ENCODE measurements at places on chromosomes 1 and 21.

GRCh38 chr1:119784191-119784781 is 15.6 kb upstream of the HMGCS2 start:
- peak; percentile 59 for DNase-seq

DNA sequence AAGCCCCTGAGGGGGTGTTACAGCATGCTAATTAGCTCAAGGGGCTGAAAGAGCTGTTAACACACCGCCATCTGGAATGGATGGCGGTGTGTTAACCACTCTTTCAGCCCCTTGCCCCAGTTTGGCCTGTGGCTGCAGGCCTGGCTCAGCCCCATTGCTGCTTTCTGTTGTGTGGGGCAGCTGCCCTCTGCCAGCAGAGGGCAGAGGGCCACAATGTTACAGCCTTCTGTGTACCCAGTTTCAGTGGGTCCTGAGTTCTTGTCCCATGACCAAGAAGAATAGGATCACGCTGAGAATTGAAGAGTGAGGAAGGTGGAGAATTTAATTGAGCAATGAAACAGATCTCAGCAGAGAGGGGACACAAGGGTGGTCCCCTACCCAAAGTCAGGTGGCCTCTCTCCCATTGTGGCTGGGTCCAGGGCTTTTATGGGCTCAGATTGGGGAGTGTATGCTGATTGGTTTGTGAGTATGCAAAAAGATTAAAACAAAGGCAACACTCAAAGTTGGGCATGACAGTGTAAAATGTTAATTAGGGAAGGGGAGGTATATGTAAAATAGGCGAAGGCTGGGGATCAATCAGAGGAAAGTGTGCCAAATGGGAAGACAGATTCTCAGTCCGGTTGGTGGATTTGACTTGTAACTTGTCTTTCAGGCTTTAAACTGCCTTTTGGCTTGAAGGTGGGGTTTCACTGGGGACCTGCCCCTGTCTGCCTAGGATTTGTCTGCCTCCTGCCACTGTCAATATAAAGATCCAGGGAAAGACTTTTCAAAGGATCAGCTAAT is 142.2 kb downstream of the RABGAP1L start:
- DNase-seq = no peak

GRCh38 chr1:211126622-211127021 is 7.3 kb downstream of the KCNH1 start:
- no peak for DNase-seq

- DNase-seq = no peak
Observed at GRCh38 chr1:233656687-233657086, 42.8 kb downstream of the KCNK1 start.

- no peak for DNase-seq
Observed at GRCh38 chr1:226870026-226870400, 403 bp upstream of the PSEN2 start.

DNA sequence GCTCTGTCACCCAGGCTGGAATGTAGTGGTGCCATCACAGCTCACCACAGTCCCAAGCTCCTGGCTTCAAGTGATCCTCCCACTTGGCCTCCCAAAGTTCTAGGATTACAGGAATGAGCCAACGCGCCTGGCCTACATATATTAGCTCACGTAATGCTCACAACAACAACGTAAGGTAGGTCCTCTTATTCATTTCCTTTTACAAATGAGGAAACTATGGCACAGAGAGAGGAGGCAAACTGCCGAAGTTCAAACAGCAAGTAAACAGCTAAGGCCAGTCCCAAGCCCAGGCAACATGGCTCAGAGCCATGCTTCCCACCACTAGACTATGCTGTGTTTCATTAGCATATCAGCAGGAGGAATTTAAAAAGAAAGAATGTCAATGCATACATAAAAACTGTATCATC is 284.4 kb downstream of the VAV3 start:
- DNase-seq = no peak

DNA sequence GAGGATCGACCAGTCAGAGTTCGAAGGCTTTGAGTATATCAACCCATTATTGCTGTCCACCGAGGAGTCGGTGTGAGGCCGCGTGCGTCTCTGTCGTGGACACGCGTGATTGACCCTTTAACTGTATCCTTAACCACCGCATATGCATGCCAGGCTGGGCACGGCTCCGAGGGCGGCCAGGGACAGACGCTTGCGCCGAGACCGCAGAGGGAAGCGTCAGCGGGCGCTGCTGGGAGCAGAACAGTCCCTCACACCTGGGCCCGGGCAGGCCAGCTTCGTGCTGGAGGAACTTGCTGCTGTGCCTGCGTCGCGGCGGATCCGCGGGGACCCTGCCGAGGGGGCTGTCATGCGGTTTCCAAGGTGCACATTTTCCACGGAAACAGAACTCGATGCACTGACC is 9.6 kb downstream of the FAAP20 start:
- DNase-seq = no peak

DNA sequence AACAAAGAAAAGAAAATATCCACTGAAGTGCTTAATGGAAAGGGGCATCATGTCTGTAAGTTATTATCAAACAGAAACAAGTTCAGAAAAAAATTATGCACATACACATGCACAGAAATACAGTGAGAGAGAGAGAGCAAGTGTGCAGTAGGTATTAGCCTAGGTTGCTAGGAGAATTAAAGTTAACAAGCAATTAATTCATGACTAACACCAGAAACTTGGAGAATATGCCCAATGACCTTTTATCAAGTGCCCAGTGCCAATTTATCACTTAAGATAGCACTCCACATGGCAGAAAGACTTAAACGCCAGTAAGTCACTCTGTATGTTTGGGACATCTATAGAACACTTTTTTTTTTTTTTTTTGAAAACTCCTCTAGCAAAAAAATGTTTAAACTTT is 56.2 kb upstream of the SLC16A1 start:
- no peak for DNase-seq

DNA sequence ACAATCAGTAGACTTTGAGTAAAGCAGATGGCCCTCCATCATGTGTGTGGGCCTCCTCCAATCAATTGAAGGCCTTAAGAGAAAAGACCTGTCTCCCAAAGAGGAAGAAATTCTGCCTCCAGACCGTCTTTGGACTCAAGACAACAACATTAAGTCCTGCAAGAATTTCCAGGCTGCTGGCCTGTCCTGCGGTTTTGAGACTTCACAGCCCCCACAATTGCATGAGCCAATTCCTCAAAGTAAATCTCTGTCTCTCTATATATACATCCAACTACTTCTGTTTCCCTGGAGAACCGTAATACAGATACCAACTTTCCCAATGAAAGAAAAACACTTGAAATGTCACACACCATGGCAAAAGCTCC is 16.4 kb downstream of the REG4 start:
- DNase-seq = no peak

DNA sequence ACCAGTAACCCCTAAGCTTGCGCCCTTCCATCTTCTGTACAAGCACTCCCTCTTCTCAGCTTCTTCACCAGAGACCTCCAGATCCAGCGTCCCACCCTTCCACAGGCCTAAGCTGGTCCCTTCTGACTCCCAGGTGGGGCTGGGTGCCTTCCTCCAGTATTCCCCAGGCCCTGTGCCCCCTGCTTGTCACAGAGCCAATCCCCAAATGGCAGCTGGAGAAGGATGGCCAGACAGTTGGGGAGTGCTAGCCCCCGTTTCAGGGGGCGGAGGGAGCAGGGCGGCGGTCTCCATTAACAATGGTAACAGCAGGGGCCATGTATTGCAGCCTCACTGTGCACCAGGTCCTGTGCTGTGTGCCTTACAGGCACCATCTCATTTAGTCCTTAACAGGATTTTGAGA is 85.7 kb downstream of the KCNN3 start:
- no peak for DNase-seq

DNA sequence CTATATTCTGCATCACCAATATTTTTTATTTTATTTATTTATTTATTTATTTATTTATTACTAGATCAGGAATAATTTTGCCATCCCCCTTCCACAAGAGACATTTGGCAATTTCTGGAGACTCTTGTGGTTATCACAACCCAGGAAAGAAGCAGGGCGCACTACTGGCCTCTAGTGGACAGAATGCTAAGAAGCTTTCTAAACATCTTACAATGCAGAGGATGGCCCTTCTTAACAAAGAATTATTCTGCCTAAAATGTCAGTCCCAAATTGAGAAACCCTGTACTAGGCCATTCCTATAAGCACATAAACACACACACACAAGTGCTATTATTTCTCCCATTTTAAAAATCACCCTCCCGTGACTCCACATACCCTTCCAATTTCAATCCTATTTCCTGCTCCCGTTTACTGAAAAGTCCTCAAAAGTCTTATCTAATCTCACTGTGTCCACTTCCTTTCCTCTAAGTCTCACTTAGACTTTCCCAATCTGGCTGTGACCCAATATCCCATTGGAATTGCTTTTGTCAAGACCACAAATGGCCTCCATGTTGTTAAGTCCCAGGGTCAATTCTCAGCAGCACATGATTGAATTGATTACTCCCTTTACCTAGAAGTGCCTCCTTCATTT is 43.7 kb upstream of the RNF11 start:
- DNase-seq = peak; percentile 67

GRCh38 chr1:58983162-58983561 is 199.3 kb upstream of the JUN start:
- DNase-seq = no peak

GRCh38 chr1:117231748-117232373 is 21.1 kb upstream of the VTCN1 start:
- no peak for DNase-seq

GRCh38 chr21:42056996-42057689 is 14.0 kb upstream of the UMODL1 start:
- DNase-seq = no peak

DNA sequence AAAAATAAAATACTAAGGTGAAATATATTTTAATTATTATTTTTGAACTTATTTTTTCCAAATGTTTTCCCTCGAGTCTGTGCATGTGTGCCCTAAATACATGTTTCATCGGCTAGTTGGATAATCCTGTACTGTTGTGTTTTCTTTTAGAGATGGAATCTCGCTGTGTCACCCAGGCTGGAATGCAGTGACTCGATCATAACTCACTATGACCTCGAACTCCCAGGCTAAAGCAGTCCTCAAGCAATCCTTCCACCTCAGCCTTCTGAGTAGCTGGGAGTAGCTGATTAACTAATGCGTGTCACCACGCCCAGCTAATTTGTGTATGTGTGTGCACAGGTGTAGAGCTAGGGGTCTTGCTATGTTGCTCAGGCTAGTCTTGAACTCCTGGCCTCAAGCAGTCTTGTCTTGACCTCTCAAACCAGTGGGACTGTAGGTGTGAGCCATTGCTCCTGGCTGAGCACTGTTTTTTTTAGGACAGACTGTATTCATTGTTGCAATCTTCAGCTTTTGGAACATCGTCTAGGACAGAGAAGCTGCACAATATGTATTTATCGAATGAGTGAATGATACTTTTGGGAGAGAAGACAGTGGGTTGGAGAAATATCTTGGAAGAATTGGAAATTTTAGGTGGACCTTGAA is 4.8 kb upstream of the TMCO1 start:
- no peak for DNase-seq

DNA sequence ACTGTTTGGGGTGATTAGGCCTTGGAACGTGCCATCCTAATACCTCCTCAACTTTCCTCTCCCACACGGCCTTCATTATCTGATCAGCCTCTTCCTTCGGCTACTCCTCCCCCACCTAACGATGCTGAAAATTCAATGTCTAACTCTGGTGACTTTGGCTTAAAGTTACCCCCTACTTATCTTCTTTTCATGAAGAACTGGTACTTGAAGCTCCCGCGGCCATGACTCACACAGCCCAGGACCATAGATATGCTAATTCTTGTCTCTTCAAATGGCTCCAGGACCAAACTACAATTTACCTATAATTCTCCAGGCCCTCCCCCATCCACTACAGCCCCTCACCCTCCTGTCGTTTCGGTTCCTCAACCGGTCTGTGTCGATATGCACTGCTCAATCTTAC is 15.7 kb upstream of the AZIN2 start:
- no peak for DNase-seq

DNA sequence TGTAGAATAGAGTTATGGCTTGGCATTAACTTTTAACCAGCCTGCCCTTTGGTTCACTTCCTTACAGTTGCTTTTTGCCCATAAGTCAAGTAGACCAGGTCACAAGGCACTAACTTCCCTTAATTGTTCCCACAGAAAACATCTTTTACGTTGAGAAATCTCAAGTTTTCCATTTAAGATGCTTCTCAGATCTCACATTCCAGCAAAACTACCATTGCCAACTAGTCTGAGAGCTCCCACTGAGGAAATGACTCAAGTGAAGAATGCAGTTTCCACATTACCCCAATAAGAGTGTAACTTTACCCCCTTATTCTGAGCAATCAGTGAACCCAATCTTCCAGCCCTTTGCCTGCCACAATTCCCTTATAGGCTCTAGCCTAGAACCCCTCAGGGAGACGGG is 502.2 kb upstream of the OLFM3 start:
- no peak for DNase-seq

- no peak for DNase-seq
Observed at GRCh38 chr1:173507205-173507846, 30.2 kb downstream of the PRDX6 start.

- no peak for DNase-seq
Observed at GRCh38 chr1:109312978-109313775, 6.4 kb upstream of the MYBPHL start.

DNA sequence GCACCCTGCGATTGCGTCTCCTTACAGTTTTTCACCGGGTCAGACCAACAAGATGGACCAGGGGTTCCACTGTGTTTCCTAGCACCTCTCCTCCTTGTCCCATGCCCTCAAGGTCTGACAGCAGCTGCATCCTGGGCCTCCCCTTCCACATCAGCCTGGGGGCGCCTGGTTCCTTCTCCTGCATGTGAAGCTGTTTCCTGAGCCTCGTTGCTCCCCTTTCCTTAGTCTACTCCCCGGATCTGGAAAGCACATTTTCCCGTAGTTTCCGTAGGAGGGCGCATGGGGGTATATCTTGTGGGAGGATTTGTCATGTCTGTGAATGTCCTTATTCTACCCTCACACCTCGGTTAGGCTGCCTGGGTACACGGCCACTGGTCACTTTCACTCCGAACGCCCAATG is 6.1 kb downstream of the PRDM15 start:
- no peak for DNase-seq

- DNase-seq = no peak
Observed at GRCh38 chr1:203537806-203538464, 44.0 kb downstream of the OPTC start.

GRCh38 chr21:39217356-39218081 is 34.3 kb upstream of the PSMG1 start:
- no peak for DNase-seq

GRCh38 chr1:22592051-22592450 is 28.8 kb downstream of the EPHA8 start:
- no peak for DNase-seq

- no peak for DNase-seq
Observed at GRCh38 chr1:17032741-17033140, 21.0 kb upstream of the ATP13A2 start.

DNA sequence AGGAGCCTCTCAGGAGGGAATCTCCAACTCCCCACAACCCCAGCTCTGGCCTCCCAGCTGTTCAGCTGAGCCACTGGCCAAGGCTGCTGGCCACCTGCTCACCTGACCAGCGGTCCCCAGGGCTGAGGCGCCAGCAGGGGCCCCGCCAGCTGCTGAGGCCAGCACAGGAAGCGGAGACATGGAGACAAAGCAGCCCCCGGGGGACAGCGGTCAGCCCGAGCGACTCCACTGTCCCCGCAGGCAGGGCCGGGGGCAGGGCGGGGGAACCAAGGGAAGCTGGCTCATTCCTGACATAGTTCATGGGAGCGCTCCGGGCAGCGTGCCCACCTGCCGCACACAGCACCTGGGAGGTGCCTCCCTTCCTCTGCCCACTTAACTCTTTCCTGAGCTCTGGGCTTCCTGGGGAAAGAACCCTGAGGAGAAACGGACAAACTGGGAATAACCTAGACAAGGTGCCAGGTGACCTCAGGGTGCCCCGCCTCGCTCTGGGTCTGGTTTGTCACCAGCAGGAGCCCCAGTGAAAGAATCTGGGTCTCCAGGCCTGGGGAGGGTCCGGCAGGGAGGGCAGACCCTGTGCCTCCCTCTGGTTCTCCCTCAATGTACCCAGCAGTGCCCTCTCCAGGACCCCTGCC is 10.7 kb downstream of the EPHA2 start:
- peak; percentile 87 for DNase-seq

Data from heart right ventricle (tissue), 16 donors.